ENCODE measurements at places on chromosomes 11 and 22.

- DNase-seq: no peak
These were observed 81.8 kb downstream of the DGCR2 start for GRCh38 chr22:19040391-19040861.

DNA sequence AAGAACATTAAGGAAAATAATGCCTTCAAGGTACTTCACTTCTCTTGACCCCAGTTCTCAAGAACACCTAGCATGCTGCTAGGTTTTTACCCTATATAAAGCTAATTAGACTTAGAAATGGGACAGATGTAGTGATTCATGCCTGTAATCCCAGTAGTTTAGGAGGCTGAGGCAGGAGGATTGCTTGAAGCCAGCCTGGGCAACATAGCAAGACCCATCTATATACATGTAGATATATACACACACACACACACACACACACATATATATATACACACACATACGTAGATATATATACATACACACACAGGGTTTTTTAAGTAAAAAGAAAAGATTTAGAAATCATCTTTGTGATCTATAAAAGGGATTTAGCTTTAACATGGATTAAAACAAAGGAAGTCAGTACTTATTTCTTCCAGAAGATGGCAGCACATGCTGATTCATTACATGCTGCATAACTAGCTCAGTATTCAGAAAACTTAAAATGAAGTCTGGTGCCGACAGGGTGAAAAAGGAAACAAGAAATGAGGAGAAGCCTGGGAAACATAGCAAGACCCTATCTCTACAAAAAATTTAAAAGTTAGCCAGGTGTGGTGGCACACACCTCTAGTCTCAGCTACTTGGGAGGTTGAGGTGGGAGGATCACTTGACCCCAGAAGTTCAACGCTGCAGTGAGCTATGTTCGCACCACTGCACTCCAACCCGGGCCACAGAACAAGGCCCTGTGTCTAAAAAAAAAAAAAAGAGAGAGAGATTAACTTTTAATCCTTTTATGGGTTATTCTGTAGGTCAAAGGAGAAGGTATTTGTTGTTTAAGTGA, 28.5 kb upstream of the RBX1 start:
- DNase-seq: peak; percentile 74

- DNase-seq: no peak
These were observed 380.6 kb downstream of the CTTN start for GRCh38 chr11:70778883-70779282.

GRCh38 chr22:17672417-17672991, 33.9 kb downstream of the BCL2L13 start:
- no peak for DNase-seq

- peak; percentile 59 for DNase-seq
These were observed 92.9 kb upstream of the SLC22A12 start for GRCh38 chr11:64498136-64498535.

DNA sequence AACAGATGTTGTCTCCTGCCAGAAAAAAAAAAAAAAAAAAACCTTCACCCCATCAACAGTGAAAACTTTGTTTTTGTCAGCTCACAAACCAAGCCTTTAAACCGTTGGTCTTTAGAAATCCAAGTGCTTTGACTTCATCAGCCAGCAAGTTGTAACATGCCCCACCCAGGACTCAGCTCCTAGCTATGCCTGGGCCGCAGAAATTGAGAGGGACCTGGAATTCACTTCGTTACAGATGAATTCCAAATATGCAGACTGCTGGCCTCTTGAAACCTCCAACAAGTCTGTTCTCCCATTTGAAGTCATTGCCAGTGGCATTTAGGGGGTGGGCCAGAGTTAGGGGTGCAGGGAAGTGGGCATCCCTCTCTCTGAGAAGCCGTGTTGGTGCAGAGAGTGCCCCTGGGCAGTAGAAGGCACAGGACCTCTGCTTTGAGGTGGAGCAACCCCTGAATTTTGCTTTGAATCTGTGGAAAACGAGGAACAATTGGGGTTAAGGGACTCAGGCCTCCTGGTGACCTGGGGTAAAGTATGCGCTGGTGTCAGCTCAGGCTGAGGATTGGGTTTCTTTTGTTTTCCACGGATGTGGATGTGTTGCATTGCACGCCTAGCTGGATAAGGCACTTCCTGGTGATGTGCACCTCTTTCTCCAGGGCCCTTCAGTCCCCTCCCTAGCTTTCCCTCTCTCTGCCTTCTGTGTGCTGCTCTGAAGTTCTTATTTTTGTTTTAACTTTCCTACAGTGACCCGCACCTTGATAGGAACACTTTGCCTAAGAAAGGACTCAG, 109.5 kb downstream of the DBX1 start:
- no peak for DNase-seq

DNA sequence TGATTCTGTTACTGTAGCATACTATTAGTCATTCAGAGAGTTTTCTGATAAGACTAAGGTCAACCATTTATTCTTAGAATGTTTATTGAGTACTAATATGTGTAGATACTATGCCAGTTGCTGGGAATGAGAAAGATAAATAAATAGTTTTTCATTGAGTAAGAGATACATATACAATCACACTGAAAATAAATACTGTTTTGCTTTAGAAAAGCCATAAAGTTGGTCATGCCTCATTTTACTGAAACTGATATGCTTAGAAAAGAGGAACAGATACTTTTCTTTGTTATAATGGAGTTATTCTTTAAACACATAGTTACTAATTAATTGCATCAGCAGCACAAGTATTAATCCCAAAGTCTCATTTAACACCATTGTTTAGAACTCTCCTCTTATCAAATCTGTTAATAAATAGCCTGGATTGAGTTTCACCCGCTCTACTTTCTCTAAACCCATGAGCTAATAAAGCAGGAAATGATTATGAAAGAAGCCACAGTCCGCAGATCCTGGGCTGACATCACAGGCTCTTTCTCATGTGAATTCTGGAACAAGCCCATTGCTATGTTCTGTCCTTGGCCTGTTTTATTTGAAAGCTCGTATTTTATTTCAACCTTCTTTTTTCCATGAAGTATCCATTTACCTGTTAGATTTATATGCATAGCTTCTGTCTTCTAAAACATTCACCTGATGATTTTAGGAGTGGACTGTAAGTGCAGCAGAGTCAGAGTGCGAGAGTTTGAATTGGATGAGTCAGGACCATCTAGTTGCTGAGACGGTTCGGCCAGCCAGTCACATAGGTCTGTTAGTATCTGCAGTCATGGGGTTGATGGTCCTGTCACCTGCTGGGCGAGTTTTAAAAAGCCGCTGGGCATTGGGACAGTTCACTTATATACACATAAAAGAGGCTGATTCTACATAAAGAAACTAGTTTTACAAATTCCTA, 35.5 kb downstream of the PIWIL4 start:
- DNase-seq: peak; percentile 80

- no peak for DNase-seq
These were observed 55.1 kb upstream of the CRYBB3 start for GRCh38 chr22:25144522-25144921.

- no peak for DNase-seq
These were observed 349 bp downstream of the TIMM10 start for GRCh38 chr11:57530215-57530595.

DNA sequence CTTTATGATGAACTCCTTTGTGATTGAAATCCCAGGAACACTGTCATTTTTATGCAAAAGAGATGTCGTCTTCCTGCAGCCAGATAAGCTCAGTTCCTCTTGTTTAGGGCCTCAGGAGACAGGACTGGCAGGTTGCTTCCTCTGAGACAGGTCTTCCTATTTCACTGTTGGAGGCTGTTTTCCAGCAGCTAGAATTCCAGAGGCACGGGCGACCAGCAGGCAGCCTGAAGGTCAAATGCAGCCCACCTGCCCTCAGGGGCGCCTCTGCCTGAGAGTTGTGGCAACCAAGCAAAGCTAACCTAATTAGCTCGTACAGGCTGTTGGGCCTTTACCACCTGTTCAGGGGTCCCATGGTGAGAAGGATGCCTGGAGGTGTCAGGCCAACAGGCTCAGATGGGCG, 22.3 kb downstream of the SLC6A5 start:
- DNase-seq: no peak

GRCh38 chr22:49678137-49678841, 149.4 kb downstream of the BRD1 start:
- no peak for DNase-seq

DNA sequence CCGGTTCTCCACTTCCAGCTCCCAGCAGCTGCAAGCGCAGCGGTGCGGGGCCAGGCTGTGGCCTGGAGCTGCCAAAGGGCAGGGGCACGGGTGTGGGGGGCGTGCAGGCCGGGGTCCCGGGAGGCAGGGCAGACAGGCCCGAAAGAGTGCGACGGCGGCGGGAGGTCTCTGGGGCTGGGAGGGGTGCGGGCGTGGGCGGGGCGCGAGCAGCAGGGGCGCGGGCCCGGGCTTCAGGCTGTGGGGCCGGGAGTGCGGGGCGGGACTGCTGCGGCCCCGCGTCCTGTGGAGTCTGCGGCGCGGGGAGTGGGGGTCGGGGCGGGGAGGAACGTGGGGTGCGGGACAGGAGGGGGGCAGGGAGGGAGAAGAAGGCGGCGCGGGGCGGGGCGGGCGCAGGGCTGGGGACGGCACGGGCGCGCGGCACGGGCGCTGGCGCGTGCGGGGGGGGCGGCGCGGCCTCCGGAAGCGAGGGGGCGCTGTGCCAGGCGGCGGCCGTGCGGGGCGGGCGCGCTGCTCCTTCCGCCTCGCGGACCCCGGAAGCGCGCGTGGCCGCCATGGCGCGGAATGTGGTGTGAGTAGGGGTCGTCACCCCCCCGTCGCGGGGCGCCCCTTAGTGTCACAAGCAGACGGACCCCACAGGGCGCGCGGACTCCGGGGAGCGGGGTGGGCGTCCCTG, at the start of gene MRPL23:
Gene MRPL23, plus strand, starts transcription at position 521 of the 673 bp plus-strand sequence. Its CDS starts 31 bp downstream, at position 552.
- DNase-seq: no peak

DNA sequence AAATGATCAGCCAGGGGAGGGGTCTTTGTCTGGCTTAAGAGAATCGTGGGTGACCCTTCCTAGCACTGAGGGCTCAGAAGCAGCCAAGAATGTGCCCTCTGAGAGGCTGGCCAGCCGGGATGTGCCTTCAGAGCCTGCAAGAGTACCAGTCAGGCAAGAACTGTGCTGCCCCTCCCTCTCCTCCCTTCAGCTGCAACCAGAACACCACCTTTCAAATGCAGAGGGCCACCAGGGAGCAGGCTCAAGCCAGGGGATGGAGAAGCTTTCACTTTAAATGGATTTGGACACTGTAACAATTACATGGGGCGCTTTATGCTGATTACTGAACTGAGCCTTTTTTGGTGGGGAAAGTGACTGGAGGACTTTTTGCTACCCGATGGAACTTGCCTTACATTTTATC, 44.9 kb upstream of the TENM4 start:
- DNase-seq: no peak

DNA sequence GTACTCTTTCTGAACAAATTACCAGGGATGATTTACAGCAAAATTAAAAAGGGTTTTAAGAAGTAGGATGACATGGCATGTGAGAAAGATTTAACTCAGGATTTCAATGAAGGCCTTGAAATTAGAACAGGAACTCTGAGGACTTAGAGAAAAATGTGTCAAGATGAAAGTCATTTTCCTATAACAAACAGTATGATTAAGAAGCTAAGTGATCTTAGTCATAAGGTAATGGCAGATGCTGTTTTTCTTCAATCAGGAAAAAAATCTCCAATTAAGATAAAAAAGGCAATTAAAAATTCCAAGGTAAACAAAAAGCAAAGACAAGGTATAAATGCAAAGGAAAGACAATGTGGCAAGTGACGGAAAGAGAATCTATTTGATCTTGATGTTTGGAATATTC, 73.5 kb downstream of the GAB2 start:
- DNase-seq: no peak

- DNase-seq: no peak
These were observed 15.2 kb downstream of the SERPINH1 start for GRCh38 chr11:75577207-75577606.

- no peak for DNase-seq
These were observed 112.9 kb downstream of the DSCAML1 start for GRCh38 chr11:117684111-117684510.

GRCh38 chr11:18065572-18065971, 19.5 kb upstream of the TPH1 start:
- no peak for DNase-seq

DNA sequence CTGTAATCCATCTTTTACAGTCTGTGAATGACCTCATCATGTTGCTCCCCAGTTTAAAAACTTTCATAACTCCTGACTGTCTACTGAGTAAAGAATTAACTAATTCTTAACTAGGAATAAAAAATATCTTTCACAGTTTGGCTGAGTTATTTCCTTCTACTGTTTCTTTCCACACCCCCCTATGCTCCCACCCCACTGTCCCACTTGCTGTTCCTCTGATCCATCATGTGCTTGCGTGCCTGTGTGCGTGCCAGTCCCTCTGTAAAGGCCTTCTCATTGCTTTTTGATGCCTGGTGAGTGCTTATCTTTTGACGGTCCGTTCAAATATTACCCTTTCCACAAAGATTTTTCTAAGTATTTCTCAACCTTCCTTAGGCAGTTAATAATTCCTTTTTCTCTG, 55.6 kb downstream of the ATG16L2 start:
- DNase-seq: no peak

- no peak for DNase-seq
These were observed 1398.8 kb downstream of the TBC1D22A start for GRCh38 chr22:48161298-48161697.

GRCh38 chr11:128607819-128608218, 20.5 kb upstream of the ETS1 start:
- DNase-seq: no peak

GRCh38 chr11:64885367-64886286, 7.2 kb upstream of the EHD1 start:
- peak; percentile 15 for DNase-seq

DNA sequence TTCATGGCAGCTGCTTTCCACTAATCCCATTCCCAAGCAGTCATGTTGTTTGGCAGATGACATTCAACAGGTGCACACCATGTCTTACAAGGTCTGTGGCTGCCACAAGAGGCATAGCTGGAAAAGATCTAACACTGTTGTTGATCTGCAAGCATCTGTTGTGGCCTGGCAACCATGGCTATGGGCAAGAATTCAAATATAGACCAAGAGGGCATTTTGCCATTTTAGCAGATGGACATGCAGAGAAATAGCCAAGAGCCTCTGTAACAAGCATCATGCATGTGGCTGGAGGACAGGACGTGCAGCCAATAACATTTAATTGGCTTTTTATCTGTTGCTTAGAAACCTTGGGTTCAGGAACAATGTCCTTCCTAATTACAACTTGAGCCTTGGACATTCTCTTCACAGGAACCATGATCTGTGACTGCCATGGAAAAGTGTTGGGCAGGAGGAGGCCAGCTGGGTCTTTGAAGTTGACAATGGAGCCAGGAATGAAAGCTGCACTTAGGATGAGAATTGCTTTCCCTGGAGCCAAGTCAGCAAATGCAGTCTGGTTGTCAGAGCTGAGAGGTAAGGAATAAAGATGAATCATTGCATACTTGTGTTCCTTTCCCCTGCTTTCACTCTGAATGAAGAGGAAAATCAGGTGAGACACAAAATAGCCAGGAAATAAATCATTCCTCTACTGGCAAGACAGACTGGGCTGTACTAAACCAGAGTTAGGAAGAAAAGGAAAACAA, 113.6 kb upstream of the ANO5 start:
- DNase-seq: no peak

- no peak for DNase-seq
These were observed 9.8 kb upstream of the TBX1 start for GRCh38 chr22:19750507-19751490.

GRCh38 chr11:78217650-78218541, 29.2 kb downstream of the USP35 start:
- no peak for DNase-seq

GRCh38 chr11:129854232-129854805, 38.7 kb downstream of the TMEM45B start:
- DNase-seq: no peak
